ENCODE measurements at places on chromosomes 7 and 10.
A peak's percentile ranks its signal among the peaks of the same experiment; 100 is the strongest.

- DNase-seq = no peak
Measured at GRCh38 chr10:99403674-99404073, 26.8 kb downstream of the GOT1 start.

DNA sequence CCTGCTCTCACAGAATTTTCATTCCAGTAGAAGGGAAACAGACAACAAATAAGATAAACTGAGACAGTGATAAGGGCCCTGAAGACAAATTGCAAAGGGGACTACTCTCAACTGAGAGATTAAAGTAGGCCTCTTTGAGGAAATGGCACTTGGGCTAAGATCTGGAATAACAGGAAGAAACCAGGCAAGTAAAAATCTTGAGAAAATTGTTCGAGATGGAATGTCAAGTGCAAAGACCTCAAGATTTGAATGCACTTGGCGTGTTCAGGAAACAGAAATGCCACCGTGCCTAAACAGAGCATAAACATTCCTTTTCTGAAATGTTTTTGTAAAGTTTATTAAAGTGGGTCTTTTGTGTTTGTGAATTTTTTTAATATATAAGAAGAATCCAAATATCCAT, 10.7 kb downstream of the ARMH3 start:
- DNase-seq = no peak

GRCh38 chr7:1861799-1862458, 191.9 kb downstream of the ELFN1 start:
- no peak for DNase-seq

DNA sequence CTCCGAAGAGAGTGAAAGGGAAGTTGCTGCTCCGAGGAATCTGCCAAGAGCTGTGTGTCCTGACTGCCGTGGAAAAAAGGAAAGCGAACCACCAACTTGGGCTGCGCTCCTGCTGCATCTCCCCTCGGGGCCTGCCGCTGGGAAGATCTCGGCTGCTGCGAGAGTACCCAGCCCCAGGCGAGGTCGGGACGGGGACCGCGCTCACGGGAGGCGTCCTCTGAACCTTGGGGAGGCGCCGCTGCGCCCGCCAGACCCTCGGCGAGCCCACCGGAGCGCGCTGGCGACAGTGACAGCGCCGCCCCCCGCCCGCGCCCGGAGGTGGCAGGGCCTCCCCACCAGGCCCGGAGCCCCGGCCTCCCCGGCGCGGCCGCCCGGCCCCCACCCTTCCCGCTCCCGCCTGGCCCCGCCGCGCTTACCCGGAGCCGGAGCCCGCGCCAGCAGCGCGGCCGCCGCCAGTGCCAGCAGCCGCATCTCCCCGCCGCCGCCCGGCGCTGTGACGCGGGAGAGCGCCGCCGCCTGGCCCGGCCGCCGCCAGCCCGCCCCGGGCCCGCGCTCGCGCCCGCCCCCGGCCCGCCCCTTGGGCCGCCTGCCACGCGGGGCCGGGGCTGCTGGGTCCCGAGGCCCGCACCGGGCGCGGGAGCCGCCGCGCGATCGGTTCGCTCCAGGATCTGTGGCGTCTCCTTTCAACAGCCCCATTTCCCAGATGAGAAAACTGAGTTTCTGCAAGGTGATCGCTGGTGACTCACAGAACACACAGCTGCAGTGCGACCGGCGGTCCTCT, at the start of gene VSTM4:
VSTM4 (minus strand) TSS at position 508 of the 781 bp plus-strand sequence; CDS start at position 471, 37 bp downstream.
- DNase-seq = no peak

DNA sequence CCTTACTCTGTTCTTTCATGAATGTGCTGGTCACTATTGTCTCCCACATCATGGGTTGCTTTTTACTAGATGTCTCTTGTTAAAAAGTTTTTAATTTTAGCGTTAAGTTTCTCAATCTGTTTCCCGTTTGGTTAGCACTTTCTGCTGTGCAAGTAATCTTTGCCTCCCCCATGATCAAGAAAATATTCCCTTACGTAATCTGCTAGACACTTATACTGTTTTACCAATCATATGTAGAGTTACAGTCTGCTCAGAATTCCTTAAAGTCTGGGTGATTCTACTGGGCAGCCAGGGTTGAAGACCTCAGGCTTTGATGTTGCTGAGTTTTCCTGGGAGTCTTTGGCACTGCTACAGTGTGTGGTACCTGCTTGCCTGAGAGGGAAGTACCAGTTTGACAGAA, 38.2 kb upstream of the RPA3 start:
- no peak for DNase-seq

DNA sequence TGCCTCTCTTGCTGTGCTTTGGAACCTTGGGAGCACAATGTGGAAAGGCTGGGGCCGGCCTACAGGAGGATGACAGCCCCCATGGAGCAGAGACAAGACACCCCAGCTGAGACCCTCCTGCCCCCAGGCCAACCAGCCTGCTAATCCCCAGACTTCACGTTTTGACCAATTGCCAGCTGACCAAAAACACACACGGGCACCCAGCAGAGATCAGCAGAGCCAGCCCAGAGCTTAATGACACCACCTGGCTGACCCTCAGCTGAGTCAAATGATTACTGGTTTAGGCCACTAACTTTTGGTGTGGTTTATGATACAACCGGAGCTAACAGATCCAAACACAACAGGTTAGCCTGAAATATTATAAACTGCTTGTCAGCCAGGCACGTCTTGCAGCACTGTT, 111.2 kb upstream of the KIF5B start:
- DNase-seq = no peak

DNA sequence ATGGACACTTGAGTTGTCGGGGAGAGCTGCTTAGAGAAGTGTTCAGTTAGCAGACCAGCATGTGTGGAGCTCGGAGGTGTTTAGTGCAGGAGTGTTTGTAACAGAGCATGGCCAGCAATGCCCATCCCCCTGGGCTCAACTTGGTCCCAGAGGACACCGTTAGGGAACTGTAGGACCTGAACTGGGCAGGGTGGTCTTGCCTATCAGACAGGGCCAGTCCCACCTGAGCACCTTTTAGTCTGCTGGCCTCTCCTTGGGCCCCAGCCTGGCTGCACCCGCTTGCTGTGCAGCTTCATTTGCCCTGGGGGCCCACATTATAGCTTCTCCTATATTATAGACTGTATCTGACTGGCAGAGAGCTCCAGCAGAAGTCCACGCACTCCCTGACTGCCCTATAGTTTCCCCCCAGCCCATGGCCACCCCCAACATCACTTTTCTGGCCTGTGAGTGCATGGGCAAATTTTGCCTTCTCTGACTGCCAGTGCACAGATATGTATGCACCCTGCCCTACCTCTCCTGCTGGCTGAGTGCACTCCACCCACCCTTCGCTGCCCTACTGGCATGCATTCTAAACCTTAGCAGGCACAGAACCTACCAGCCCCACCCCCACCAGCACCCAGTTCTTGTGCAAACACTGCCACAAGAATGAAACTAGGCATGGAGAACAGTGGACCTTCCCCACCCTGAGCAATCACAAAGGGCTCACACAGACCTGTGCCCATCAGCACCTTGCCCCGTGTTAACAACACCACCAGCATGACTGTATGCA, 1030.6 kb upstream of the GHITM start:
- DNase-seq = no peak

DNA sequence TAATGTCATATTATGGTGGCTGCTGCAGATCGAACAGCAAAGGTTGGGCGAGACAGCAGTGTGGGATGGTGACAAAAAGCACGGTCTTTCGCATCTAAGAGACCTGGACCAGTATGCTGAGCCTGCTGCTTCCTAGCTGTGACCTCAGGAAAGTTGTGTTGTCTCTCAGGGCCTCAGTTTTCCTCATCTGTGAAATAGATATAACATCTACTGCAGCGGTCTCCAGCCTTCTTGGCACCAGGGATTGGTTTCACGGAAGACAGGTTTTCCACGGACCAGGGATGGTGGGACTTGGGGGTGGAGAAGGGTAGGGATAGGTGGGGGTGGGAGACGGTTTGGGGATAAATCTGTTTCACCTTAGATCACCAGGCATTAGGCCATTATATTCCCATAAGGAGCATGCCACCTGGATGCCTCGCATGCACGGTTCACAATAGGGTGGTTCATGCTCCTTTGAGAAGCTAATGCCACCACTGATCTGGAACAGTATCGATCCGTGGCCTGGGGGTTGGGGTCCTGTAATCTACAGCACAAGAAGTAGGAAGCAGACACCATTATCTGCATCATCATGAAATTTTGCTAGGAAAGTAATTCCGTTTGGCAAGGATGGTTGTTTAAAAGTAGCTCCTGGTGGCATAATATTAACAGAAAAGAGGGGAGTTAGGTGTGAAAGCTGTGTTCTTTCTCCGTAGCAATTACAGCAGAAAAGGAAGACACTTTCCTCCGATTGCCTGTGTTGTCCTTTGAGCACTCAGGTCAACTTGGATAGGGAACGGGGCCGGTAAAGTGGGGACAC, 10.8 kb downstream of the KLF6 start:
- DNase-seq = no peak

DNA sequence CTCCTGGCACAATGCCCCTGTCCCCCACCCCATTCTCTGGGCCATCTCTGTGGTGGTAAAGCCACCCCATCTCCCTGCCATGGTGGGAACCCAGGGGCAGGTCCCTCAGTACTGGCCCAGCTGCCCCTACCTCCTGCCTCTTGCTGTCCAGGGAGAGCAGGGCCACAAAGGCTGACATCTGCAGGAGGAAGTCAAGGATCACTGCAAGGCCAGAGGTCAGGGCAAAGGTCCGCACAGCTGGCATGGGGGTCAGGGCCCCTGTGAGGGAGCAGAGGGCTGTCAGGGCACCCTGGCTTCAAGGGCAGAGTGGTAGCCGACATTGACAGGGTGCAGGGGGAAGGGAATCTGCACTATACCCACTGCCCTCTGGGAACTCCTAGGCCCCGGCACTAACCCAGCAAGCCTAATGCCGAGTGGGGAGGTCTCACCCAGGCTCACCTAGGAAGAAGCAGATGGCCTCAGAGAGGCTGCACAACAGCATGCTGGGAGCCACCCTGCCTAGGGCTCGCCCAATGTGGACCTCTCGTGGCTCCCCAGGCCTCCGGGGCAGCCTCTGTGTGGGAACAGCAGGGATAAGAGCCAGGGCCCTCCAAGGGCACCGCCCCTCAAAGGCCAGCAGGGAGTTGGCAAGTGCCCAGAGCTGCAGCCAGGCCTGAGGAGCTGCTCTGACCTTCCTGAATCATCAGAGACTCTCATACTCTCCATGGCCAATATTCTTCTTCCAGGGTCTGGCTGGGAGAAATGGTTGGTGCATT, 7.7 kb downstream of the NPC1L1 start:
- DNase-seq = peak; percentile 44

- no peak for DNase-seq
Measured at GRCh38 chr10:22791665-22792064, 77.3 kb upstream of the PIP4K2A start.

GRCh38 chr7:89731751-89732445, 422.4 kb upstream of the STEAP1 start:
- no peak for DNase-seq

DNA sequence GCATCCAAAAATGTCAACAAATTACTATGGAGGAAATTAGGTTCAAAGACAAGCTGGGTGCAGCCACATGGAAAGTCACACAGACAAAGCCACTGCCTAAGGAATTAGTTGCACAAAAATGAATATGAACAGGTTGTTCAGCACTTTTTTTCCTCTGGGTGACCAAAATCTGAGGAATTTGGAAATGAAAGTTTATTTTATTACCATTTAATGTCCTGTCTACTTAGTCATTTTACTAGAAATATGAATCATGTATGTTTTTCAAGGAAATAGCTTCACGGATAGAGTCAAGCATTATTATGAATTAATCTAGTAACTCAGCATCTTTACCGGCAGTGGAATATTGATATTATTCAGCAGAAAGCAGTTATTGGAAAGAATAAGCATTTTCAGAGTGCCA, 106.3 kb downstream of the ANK3 start:
- DNase-seq = no peak

- no peak for DNase-seq
Measured at GRCh38 chr10:59381687-59382086, 19.3 kb upstream of the FAM13C start.

DNA sequence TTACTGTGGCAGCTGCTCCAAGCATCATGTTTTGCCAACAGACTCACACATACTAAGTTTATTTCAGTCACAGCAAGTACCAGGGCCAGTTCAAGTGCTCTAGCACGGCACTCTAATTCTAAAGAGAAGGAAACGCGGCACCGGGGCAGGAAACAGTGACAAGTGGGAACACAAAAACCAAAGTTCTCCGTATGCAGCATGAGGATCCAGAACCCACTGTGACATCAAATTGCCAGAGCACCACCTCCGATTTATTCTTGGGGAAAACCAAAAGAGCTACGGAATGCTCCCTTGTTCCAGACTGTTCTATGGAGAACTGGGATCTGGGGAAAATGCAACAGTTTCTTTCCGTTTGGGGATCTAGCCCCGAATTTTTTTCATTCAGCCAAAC, 448 bp upstream of the PTER start:
- peak; percentile 2 for DNase-seq
